ENCODE measurements at places on chromosomes 7 and 10.
A peak's percentile ranks its signal among the peaks of the same experiment; 100 is the strongest.

- DNase-seq: peak; percentile 16
Measured at GRCh38 chr10:97701438-97702069, 12.0 kb upstream of the MARVELD1 start.

DNA sequence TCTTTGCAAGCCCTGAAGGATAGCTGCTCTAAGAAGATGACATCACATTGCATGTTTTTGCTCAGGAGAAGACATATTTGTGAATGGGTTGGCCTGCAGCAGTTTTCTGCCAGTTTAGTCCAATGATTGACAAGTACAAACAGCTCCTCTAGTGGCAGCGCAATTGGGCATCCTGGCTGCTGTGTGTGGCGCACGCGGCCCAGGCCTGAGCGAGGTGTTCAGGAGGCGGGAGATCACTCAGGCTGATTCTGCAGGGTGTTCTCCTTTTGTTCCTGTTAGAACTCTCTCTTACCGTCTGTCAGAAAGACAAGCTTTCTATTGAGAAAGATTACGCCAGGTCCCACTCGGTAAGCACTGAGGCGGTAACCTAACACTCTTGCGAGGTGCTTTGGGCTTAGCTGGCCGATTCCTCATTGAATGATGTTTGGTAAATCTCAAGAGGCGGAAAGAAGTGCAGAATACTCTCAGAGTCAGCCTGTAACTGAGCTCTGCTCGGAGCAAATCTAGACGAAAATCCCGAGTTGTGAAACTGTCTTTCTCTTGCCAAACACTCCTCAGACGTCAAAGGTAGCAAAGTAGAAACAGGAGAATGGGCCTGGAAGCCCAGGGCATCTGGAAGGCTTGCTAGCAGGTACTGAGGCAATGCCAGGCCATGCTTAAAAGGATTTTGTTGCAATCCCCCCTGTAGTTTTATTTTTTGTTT, 219.2 kb upstream of the BMPER start:
- no peak for DNase-seq

- DNase-seq: no peak
Measured at GRCh38 chr7:1800902-1801301, 130.8 kb downstream of the ELFN1 start.

DNA sequence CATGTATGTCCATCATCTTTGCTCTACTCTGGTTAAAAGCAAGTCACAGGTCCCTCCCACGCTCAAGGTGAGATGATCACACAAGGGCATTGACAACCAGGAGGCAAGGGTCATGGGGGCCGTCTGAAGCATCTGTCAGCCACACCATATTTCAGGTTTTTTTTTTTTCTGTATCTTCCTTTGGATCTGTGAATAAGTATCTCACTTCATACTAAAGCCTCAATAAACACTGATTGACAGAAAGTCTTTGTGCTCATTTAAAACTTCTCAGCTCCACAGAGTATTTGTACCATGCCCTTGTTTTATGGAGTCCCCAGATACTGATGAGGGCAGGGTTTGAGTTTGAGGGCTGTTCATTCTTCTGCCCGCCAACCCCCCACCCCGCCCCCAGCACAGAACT, 45.0 kb downstream of the AUTS2 start:
- DNase-seq: no peak

DNA sequence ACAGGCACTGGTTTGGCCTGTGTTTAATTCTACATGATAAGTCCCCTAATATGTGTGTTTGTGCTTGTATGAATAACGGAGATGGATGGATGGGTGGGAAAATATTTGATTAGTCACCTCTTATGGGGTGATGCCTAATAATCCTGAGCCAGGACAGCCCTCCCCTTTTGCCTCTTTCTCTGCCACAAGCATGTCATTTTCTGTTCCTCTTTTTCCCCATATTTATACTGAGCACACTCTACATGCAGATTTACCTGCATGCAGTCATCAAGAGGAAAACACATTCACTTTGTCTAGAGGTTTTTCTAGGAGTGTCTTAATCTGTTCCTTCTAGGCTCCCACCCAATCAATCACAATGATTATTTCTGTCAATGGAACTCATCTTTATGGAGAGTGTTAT, 111.6 kb upstream of the TBX20 start:
- no peak for DNase-seq

DNA sequence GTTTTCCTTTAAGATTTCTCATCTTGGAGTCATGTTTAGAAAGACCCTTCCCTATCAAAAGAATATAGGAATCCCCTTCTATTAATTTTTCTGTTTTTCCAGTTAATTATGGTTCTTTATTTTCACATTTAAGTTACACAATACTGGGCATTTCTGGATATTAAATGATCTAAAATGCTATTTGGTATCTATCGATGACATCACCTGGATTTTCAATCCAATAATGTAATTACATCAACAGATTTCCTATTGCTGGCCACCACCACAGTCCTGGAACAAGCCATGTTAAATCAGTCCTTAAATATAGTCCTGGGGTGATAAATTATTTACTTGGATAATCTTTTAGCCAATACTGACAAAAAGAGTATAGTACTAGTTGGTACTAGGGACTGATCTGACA, 48.0 kb downstream of the PUS7 start:
- no peak for DNase-seq

DNA sequence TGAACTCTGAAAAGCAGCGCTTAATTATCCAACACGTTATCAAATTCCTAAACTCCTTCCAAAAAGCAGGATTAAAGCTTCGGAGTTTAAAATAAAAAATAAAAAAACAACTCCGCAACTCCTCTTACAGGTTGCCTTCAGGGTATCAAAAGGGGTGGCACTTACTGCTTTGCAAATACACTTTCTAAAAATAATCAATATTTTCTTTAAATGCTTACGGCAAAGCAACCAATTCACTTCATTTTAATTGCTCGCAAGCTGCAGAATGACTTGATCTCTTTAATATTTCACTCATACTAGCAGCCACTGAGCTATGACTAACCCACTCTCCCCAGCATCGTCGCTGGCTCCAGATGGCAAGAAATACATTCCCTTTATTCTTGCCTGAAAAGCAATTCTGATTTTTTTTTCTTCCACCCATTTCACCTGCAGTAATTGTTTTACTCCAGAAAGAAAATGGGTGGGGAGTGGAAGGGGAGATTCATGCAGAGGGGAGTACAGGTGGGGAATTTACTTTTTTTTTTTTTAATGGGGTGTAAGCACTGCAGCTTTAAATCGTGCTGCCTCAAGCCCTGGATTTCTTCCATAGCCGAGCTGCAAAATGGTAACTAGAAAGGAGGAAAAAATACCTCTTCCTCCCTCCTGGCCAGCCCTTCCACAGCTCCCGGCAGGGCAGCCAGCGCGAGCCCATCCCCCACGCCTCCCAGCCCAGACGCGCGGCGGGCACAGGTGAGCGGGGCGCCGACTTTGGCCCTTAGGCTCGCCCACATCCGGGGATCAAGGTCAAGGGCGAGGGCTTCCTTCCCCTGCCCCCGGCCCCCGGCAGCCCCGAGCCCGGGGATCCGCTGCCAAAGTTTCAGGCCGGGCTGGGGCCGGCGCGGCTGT, 54.2 kb upstream of the FHIP2A start:
- peak; percentile 13 for DNase-seq

GRCh38 chr7:87926581-87927461, 7.2 kb upstream of the ADAM22 start:
- DNase-seq: no peak

- DNase-seq: no peak
Measured at GRCh38 chr7:140176122-140176701, 571 bp downstream of the KDM7A start.

GRCh38 chr7:34070511-34071323, 165.4 kb downstream of the BMPER start:
- no peak for DNase-seq

GRCh38 chr7:55177589-55178261, 158.9 kb downstream of the EGFR start:
- no peak for DNase-seq

- DNase-seq: peak; percentile 22
Measured at GRCh38 chr10:93921338-93921737, 27.6 kb downstream of the SLC35G1 start.

DNA sequence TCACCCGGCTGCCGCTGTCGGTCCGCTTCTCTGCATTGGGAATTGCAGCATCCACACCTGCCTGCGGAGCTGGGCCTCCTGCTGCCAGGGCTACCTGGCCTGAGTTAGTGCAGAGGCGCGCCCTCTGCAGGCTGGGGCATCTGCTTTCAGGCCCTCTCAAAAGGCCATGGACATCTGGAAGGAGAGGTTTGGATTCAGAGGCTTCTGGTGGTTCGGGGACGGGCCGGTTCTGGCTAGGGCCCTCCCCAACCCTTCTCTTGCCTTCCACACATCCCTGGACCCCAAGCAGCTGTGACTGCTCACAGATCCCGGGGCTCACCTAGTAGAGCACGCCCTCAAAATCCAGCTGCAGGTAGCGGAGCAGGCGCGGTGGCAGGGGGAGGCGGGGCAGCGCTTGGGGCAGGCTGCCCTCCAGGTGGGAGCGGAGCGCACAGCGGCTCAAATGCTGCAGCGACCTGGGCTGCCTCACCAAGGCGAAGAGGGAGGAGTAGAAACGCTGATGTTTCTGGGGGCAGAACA, 8.4 kb upstream of the GBX1 start:
- no peak for DNase-seq

DNA sequence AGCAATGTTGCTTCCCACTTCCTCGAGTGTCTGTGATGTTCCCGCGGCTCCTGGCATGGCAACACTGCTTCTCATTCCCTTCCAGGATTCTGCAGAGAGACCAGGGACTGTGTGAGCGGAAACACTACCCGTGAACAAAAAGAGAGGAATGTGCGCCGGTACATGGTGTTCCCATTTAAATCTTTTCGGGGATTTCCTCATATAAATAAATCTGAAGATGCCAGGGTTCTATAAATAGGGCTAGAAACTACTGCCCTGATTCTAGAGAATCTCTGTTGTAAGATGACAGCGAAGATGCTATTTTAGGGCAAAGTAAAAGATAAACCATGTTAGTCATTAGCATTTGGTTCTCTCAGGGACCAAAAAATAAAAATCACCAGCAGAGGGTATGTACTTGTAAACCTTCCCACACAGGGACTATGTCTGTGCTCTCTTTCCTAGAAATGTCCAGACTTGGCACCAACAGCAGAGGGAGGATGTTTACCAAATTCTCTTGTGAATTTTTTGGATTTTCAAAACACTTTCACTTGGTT, 92.2 kb upstream of the DDC start:
- no peak for DNase-seq

GRCh38 chr10:78756604-78757343, 312.0 kb upstream of the ZMIZ1 start:
- DNase-seq: peak; percentile 6

- DNase-seq: no peak
Measured at GRCh38 chr7:36075561-36075960, 77.5 kb upstream of the EEPD1 start.

DNA sequence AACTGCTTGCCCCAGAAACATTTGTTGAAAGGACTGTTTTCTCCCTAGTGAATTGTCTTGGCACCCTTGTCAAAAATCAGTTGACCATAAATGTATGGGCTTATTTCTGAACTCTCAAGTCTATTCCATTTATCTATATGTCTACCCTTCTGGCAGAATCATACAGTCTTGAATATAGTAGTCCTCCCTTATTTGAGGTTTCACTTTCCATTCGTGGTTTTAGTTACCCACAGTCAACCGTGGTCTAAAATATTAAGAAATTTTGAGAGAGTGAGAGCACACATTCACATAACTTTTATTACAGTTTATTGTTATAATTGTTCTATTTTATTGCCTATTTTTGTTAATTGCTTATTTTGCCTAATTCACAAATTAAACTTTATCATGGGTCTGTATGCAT, 17.4 kb upstream of the CEP41 start:
- no peak for DNase-seq

- no peak for DNase-seq
Measured at GRCh38 chr10:17109475-17110207, 20.0 kb downstream of the CUBN start.

- no peak for DNase-seq
Measured at GRCh38 chr7:152073352-152073751, 47.9 kb downstream of the GALNT11 start.

GRCh38 chr10:60532696-60533468, 143.2 kb upstream of the ANK3 start:
- no peak for DNase-seq

GRCh38 chr7:132059141-132059540, 502.7 kb upstream of the PODXL start:
- DNase-seq: no peak

DNA sequence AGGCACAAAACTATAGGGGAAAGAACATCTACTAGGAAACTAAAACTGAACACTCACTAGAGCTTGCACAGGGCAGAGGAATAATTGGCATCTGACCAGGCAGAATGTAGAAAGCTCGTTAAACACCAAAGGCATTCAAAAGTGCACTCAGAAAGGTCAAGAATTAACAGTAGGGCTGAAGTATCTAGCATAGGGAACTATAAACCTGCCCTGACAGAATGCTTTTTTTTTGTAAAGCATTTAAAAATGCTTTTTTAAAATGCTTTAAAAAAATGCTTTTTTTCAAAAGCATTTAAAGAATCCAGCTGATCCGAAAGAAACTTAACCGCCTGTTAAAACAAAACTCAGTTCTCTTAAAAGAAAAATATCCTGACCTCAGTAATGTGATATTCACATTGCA, 74.6 kb upstream of the EGFR start:
- DNase-seq: no peak

DNA sequence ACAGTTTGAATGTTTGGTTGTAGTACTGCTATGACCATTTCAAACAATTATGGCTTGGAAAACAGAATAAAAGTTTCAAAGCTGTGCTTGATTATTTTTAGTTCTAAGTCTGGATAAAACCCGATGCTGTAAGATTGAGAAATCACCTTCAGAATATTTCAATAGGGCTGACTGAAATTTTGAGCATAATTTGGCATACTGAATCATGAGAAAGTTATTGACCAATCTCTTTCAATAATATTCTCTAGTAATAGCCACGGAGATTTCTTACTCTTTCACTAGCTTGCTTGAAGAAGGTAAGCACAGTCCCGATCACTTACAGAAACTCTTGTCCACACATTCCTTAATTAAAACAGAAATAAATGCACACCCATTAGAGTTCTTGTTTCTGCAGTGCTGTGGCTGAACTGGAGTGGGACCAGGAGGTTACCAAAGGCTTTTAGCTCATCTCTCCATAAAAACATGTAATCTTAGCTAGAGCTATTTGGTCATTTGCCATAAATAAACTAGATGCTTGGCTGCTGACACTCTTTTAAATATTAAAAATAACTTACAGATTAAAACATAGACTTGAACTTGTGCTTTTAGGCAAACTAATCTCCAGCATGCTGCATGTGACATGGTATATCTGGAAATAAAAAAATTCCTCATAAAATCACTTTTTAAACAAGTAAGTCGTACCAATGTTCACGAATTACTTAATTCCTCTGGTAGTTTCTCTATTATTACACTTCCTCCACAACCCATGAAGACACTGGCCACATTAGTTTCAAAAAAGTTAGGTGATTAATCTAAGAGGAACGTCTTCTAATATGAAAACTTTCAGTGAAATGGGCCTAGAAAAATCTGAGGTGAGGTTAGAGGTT, 97.8 kb downstream of the AGMO start:
- no peak for DNase-seq

GRCh38 chr7:114889646-114890285, 32.1 kb upstream of the MDFIC start:
- no peak for DNase-seq

DNA sequence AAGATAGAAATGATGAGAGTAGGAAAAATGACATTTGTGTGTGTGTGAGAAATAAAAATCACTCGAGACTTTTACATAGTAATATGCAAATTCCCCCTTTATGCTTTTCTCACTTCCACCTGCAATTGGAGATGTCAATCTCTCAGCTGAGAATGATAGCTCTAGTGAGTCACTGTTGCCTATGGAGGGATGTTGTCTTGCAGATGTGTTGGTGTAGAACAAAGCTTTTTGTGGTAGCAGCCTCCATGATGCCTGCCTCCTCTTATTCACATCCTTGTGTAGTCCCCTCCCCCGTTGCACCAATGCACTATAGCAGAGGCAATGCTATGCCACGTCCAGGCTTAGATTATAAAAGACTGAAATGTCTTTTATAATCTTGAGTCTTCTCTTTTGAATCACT, 33.8 kb downstream of the SPAG6 start:
- DNase-seq: peak; percentile 40

Data from stimulated activated CD4-positive, alpha-beta T cell treated with anti-CD3 and anti-CD28 coated beads, Interleukin-4, amount 100 ng/mL, for 1 hour (primary cell).